ENCODE measurements at places on chromosomes 12 and 14. TPM values are rescaled to one million over a fixed set of nuclear protein-coding genes. Genes with fewer than 3 reads are reported as not detected.

GRCh38 chr12:106773286-106774004 lies 1.0 kb upstream of the RIC8B start:
- DNase-seq, result no peak
- H3K27ac ChIP-seq, result peak overlapping the region; percentile 96
- H3K4me3 ChIP-seq, result peak overlapping the region; percentile 99
- H3K4me1 ChIP-seq, result peaks cover 21% of the 10 kb centered on the region
- no peaks in the 10 kb centered on the region for H3K27me3 ChIP-seq
- peaks cover 4% of the 10 kb centered on the region for H3K36me3 ChIP-seq

CELA1 gene
- total RNA-seq, result not detected

- no peak overlapping the region for H3K4me3 ChIP-seq
- peaks cover 8% of the 10 kb centered on the region for H3K4me1 ChIP-seq
- H3K27me3 ChIP-seq, result no peaks in the 10 kb centered on the region
- no peak for DNase-seq
Measured at GRCh38 chr14:92446771-92447170, 66.8 kb upstream of the RIN3 start.

DNA sequence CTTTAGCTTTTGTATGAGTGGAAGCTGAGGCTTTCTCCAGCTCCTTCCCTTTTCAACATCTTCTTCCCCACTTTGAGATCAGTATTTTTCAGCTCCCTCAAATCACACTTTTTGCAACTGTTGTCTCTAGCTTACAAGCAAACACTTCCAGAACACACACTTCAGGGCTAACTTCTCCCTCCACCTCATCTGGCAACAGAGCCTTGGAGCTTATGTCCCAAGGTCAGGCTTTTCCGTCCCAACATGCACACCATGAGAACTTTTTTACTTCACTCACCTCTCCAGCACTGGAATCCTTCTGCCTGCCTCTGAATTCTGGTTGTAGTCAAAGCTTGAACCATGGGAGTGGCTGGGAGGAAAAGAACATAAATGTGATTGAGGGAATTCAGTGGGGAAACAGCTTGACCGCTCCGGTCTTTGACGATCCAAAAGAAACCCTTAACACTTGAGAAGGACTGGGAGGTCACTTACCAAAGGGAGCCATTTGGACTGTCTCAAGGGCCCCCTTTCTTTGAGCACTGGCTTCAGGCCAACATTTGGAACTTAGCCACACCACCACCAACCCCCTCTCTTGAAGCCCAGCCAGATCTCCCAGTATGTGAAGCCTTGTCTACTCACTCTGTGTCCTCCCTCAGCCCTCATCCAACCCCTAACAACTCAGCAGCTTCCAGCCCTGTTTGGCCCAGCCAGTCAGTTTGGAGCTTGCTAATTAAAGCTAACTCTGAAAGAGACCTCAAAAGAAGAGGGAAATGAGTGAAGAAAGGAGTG lies 3.9 kb upstream of the BLOC1S1 start:
- no peak overlapping the region for H3K27ac ChIP-seq
- DNase-seq, result no peak
- no peak overlapping the region for H3K4me3 ChIP-seq
- H3K4me1 ChIP-seq, result peaks cover 26% of the 10 kb centered on the region
- H3K36me3 ChIP-seq, result peaks cover 1% of the 10 kb centered on the region
- peaks cover 25% of the 10 kb centered on the region for H3K27me3 ChIP-seq

DNA sequence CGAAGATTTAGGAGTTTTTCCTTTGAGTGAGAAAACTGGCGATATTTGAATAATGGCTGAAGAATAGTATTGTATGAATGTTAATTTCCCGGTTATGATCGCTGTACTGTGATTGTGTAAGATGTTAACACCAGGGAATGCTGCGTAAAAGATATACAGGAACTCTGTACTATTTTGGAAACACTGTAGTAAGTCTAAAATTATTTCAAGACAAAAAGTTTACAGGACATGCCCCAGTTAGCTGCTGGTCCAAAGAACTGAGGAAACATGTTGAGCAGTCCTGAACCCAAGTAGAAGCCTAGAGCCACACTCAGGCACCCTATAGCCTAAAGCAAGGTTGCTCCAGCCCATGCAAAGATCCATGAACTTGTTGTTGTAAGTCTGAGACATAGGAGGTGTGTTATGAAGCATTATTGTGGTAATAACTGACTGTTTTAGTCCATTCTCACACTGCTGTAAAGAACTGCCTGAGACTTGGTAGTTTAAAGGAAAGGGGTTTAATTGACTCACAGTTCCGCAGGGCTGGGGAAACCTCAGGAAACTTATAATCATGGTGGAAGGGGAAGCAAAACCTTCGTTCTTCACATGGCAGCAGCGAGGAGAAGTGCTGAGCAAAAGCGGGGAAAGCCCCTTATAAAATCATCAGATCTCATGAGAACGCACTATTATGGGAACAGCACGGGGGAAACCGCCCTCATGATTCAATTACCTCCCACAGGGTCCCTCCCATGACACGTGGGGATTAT lies 99.8 kb upstream of the RESF1 start:
- peaks cover 10% of the 10 kb centered on the region for H3K36me3 ChIP-seq
- peaks cover 1% of the 10 kb centered on the region for H3K4me1 ChIP-seq
- H3K27ac ChIP-seq, result no peak overlapping the region
- no peak for DNase-seq
- H3K27me3 ChIP-seq, result no peaks in the 10 kb centered on the region
- H3K4me3 ChIP-seq, result no peak overlapping the region

- H3K4me3 ChIP-seq, result no peak overlapping the region
- peak; percentile 30 for DNase-seq
- no peak overlapping the region for H3K27ac ChIP-seq
- no peaks in the 10 kb centered on the region for H3K4me1 ChIP-seq
- H3K36me3 ChIP-seq, result no peaks in the 10 kb centered on the region
Measured at GRCh38 chr12:109739747-109740693, 26.4 kb downstream of the FAM222A start.

GRCh38 chr12:8664228-8664913 lies 1.7 kb upstream of the MFAP5 start:
- H3K4me3 ChIP-seq, result no peak overlapping the region
- peaks cover 16% of the 10 kb centered on the region for H3K27me3 ChIP-seq
- H3K36me3 ChIP-seq, result no peaks in the 10 kb centered on the region
- no peaks in the 10 kb centered on the region for H3K4me1 ChIP-seq

DNA sequence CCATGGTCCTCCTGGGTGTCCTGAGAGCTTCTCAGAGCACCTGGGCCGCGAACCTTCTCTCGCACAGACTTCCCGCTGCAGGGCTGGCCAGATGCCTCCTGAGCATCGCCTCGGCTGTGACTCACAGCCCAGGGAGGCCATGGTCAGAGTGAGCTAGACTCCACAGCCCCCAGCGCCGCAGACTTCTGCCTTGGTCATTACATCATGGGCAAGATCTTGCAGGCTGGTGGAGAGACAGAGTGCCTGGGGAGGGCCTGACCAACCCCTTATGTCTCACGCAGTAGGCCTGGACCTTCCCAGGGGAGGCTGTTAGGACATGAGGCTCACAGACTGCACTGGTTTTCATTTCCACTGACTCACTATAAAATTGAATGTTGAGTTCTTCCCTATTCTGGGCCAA lies 41.8 kb downstream of the SMOC1 start:
- no peak overlapping the region for H3K27ac ChIP-seq
- no peak for DNase-seq
- no peaks in the 10 kb centered on the region for H3K4me1 ChIP-seq
- H3K36me3 ChIP-seq, result no peaks in the 10 kb centered on the region

OR6C68 gene
- total RNA-seq, result not detected

- H3K4me3 ChIP-seq, result no peak overlapping the region
- peaks cover 1% of the 10 kb centered on the region for H3K4me1 ChIP-seq
- no peaks in the 10 kb centered on the region for H3K36me3 ChIP-seq
- no peak for DNase-seq
- no peak overlapping the region for H3K27ac ChIP-seq
Measured at GRCh38 chr12:63940310-63941005, 96.0 kb downstream of the SRGAP1 start.

- H3K4me3 ChIP-seq, result no peak overlapping the region
- peaks cover 10% of the 10 kb centered on the region for H3K36me3 ChIP-seq
- H3K27me3 ChIP-seq, result no peaks in the 10 kb centered on the region
- no peak overlapping the region for H3K27ac ChIP-seq
Measured at GRCh38 chr14:68308726-68309520, 483.9 kb downstream of the ZFP36L1 start.

DNA sequence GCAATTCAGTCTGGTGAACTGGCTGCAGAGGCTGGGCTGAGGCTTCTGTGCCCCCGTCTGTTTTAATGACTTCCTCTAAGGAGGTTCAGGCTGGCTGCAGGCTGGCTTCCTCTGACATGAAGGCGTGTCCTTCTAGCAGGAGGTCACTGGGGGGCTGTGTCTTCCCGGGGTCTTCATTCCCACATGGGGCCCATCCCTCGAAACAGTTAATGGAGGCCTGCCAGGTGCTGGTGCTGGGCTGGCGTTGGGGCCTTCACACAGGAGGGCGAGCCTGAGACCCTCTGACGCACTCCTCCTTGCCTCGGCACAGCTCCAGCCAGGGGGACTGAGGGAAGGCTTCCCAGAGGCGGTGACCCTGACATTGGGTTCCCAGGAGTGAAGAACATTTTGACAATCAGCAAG lies 57.7 kb upstream of the DLK1 start:
- H3K4me1 ChIP-seq, result no peaks in the 10 kb centered on the region
- H3K27me3 ChIP-seq, result peaks cover 41% of the 10 kb centered on the region
- H3K36me3 ChIP-seq, result no peaks in the 10 kb centered on the region
- H3K4me3 ChIP-seq, result no peak overlapping the region
- H3K27ac ChIP-seq, result no peak overlapping the region
- no peak for DNase-seq

DNA sequence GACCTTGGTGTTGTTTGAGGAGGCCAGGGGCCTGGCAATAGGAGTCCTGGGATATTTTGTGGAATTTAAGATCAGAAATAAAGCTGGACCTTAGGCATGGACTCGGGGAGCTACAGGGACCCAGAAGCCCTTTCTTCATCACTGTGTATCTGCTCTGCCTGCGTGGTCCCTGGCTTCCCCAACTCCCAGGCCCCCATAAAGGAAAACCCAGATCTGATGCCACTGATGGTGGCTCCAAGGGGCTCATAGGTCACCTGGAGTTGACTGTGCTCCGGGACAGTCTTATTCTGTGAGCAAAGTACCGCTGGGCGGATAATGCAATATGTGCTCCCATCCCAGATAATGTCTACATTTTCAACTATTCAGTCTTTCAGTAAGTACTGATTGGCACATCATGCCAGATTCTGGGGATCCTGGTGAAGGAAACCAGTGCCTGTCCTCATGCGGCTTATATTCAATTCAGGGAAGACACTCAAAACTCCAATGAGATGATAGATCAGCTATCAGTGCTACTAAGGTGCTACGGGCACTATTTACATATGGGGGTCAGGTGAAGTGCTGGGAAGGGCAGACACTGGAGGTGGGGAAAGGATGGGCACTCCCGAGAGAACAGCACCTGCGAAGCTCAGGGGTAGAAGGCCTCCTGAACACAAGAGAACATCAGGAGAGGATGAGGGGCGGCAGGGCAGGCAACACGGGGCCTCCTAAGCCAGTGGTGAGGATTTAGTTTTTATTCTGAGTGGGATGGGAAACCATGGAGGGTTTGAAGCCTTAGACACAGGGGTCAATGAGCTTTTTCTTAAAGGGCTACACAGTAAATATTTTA lies 5.5 kb upstream of the SELPLG start:
- H3K36me3 ChIP-seq, result peaks cover 15% of the 10 kb centered on the region
- no peak overlapping the region for H3K4me3 ChIP-seq
- no peak for DNase-seq
- peak overlapping the region; percentile 11 for H3K27ac ChIP-seq

GTF2A1 gene
- 35.1 TPM for total RNA-seq

OR4K17 gene
- total RNA-seq, result not detected

ESRRB gene
- 0.14 TPM for total RNA-seq

CLEC7A gene
- total RNA-seq, result 0.36 TPM

CS gene
- 165 TPM for total RNA-seq

DNA sequence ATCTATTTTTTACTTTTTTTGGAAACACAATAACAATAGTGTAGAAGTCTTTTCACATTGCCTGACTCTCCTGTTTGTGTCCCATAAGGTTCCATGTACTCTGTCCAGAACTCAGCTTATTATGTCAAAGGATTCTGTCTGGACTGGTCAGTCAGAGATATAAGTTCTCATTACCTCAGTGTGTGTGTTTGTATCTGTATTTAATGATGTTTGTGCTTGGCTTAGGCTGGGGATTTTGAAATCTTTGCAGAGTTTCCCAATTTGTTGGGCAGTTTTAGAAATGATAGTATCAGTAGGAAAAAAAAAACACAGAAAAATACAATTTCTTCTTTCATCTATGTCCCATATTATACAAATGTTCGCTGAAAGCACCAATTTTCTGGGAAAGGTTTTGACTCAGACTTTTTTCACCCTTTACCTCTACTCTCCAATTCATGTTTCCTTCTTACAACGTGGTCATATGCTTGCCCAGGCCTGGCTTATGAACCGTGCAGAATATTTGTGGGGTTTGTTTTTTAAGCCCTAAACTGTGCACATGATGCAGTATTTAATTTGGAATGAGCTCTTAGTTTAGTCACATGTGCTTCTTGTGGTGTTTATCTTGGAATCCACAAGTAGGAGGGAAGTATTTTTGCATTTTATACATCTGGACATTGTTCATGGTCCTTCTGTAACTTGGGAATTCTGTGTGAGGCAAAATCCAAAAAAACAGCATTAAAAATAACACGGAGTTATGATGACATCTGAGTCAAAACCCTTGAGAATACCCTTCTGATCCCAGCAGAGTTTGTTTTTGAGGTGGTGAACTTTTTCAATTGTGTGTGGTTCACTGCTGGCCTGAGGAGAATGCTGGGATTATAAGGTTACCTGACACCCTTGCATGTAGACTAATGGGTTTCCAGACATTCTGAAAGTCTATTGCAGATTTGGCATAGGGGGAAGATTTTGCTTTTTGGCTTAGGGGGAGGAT lies 121.2 kb downstream of the RAD51B start:
- H3K27ac ChIP-seq, result no peak overlapping the region
- H3K27me3 ChIP-seq, result no peaks in the 10 kb centered on the region
- H3K4me3 ChIP-seq, result no peak overlapping the region
- DNase-seq, result no peak
- H3K4me1 ChIP-seq, result peaks cover 1% of the 10 kb centered on the region
- H3K36me3 ChIP-seq, result no peaks in the 10 kb centered on the region

TIGAR gene
- total RNA-seq, result 11.4 TPM

- no peaks in the 10 kb centered on the region for H3K27me3 ChIP-seq
- DNase-seq, result no peak
- no peak overlapping the region for H3K27ac ChIP-seq
- no peaks in the 10 kb centered on the region for H3K4me1 ChIP-seq
- no peak overlapping the region for H3K4me3 ChIP-seq
Measured at GRCh38 chr12:45379261-45379660, 163.4 kb downstream of the ANO6 start.

DNA sequence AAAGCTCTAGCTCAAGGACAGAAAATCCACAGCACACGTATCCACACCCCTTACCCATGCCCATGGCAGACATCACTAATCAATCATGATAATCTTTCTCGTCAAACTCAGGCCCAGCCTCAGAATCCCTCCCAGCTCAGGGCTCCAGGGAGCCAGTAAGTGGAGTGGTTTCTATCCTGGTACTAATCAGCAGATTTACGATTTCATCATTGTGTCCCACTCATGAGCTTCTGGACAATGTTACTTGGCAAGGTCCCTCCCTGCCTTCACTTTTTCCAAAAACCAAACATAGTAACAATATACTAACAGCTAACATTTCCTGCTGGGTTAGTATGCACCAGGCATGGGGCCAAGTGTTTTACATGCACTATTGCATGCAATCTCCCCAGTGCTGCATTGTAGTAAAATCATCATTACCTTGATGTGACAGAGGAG lies 45.8 kb upstream of the NCOR2 start:
- H3K36me3 ChIP-seq, result no peaks in the 10 kb centered on the region
- H3K4me3 ChIP-seq, result no peak overlapping the region
- H3K4me1 ChIP-seq, result peaks cover 20% of the 10 kb centered on the region
- H3K27ac ChIP-seq, result peak overlapping the region; percentile 21
- DNase-seq, result no peak
- H3K27me3 ChIP-seq, result peaks cover 17% of the 10 kb centered on the region

KIF5A gene
- 1.6 TPM for total RNA-seq

Data from activated naive CD8-positive, alpha-beta T cell treated with anti-CD3 and anti-CD28 coated beads, Interleukin-2, amount 10 ng/mL, durations not matched to agents 7 days and 5 days (primary cell).